Stimulated activated CD8-positive, alpha-beta memory T cell treated with anti-CD3 and anti-CD28 coated beads, Interleukin-2, amount 100 ng/mL, for 48 hours (primary cell): ENCODE measurements at places on chromosomes 1 and 21.

- DNase-seq: no peak
These were observed 85.2 kb upstream of the VAV3 start for GRCh38 chr1:108050158-108050557.

GRCh38 chr21:15604413-15604812 lies 125.4 kb upstream of the USP25 start:
- DNase-seq: no peak

DNA sequence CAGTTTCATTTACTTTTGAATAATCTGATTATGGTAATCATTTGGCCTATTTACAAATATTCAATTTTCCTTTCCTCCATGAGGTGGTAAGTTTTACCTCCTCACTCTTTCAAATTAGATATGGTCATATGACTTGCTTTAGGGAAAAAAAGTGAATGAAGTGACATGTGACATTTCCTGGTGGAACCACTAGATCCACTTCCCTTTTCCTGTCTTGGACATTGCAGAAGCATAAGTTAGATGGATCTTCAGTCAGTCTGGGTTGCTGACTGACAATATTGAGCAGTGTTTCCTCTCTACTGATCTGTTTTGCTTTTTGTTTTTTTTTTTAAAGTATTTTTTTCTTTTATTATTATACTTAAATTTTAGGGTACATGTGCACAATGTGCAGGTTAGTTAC lies 481.1 kb upstream of the PTBP2 start:
- no peak for DNase-seq

DNA sequence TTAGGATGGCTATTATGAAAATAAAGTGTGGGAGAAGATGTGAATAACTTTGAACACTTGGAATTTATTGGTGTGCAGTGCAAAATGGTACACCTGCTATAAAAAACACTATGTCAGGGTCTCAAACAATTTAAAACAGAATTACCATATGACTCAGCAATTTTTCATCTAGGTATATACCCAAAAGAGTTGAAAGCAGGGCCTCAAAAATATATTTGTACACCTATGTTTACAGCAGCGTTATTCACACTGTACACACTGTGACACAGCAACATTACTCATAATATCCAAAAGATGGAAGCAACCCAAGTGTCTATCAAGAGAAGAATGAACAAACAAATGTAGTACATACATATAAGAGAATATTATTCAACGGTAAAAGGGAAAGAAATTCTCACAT lies 75.8 kb downstream of the SPATA6 start:
- no peak for DNase-seq

GRCh38 chr1:211349741-211350140 lies 23.1 kb downstream of the TRAF5 start:
- no peak for DNase-seq

DNA sequence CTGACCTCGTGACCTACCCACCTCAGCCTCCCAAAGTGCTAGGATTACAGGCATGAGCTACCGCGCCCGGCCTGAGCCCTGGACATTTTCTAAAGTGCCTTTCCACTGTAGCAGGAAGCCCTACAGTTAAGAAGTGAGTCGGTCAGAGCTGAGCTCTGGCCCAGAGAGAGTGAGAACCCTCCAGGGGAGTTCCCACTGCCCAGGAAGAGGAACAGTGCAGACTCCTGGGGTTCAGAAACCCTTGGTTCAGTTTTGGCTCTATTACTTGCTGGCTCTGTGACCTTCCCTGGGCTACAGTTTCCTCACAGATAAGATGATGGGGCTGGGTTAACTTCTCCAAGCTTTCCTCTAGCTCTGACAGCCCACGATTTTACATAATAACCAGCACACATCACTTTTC lies 20.9 kb downstream of the SLC9A1 start:
- DNase-seq: no peak

GRCh38 chr1:64653466-64653865 lies 91.4 kb upstream of the RAVER2 start:
- DNase-seq: no peak

DNA sequence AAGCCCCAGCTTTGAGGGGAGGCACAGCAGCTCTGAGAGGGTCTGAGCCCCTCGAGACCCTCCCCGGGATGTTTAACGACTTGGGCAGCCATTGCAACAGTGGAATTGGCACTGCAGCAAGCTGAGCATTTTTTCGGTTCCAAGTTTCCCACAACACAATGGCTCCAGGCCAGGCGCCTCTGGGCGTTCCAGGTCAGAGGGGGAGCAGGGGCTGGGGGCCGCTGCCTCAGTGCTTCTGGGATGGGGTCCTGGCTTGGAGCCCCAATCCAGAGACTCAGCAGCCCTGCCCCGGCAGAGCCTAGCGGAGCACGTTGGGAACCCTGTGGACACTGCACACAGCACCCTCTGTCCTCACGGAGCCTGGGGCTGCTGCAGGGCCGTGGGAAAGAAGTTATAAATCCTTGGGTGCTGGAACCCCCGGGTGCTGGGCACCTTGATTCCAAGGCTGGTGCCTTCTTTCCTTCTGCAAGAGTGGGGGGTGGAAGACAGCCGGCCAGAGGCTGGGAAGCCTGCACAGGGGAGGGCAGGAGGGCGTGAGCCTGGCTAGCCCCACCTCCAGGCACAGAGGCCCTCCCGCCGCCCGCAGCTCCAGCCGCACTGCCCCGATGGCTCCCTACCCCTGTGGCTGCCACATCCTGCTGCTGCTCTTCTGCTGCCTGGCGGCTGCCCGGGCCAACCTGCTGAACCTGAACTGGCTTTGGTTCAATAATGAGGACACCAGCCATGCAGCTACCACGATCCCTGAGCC lies 50.1 kb downstream of the COL18A1 start:
- no peak for DNase-seq

DNA sequence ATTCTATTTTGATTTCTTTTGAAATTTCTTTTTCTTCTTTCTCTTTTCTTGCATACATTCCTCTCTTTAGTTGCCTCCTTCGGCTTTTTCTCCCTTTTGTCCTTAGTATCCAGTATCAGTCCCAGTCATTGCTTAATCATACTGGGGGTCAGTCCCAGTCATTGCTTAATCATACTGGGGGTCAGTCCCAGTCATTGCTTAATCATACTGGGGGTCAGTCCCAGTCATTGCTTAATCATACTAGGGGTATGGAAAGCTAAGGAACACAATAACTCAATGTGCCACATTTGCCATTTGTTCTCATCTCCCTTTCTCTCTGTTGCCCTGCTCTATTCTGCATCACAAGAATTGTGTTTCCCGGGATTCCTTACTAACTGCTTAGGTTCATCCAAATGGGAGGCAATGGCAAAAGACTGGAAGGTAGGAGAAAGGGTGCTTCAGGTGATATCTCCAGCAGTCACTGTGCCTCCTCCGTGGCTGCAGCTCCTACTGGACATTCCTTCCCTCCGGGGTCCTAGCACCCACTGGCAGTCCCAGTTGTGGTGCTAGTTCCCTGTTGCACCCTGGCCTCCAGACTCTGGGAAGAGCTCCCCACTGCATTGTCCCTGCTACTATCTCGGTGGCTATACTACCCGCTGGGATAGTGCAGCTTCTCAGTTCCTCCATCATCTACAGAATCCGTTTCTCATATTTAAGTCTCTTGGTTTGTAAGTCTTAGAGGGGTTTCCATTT lies 32.6 kb upstream of the LAMC1 start:
- DNase-seq: no peak

- no peak for DNase-seq
These were observed 220.9 kb upstream of the JUN start for GRCh38 chr1:59004755-59005154.

DNA sequence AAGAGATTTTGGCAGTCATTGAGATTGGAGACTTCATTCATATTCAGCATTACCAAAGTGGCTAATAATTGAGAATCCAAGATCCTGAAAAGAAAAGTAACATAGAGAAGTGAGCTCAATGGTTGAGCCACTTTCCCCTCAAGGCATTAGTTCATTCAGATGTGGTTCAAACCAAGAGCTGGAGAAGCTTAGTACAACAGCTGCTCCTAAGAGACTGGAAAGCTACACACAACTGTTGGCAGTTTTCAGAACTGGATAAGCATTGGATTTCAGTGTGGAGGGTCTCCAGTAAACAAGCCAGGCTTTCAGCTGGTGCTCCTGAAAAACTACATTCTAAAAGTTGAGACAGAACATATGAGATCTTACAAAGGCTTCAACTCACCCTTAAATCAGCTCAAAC lies 29.2 kb upstream of the CLDN8 start:
- no peak for DNase-seq

DNA sequence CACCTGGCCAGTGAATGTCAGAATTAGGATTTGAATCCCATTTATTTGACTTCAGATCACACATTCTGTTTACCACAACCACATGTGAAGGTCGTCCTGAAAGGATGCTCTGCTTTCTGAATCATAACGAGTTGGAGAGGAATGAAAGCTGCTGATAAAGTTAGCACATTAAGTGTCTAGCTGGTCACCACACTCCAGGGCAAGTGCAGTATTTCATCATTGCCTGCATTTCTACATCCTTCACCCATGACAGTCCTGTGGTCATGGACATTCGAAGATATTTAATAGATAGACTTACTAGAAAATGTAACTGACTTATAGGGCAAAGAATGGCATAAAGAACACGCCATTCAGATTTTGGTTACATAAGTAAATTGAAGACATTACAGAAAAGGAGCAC lies 52.7 kb upstream of the ST6GALNAC3 start:
- no peak for DNase-seq

GRCh38 chr1:119898981-119899720 lies 2.8 kb upstream of the ADAM30 start:
- DNase-seq: no peak

DNA sequence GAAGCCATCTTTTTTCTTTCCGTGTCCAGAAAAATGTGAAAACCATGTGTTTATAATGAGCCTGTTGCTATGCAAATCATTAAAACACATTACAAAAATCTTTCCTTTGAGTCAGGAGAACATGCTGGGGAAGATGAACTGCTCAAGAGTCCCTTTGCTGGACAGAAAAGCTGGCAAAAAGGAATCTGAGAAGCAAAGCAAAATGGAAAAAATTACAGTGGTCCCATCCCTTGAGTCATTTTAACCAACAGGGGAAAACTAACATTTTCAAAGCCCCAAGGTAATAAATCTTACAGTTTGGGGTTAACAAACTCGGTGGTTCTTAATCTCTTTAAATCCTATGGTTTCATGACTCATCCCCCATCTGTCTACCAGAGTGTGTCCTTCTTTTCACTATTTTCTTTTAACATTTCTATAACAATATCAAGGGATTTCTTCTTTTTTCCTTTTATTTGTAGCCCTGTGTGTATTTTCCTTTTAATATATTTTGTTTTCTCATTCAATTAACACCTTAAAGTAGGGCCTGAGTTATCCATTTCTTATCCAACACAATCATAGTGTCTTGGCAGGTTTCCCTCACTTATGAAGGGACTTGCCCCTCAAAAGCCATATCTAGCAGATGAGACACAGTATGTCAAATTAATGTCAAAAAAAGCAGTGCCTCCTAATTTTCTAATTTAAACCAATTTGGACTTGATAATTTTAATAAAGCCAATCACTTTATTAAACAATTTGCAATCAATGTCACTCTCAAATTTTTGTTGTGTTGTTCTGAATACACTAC lies 105.4 kb downstream of the PTPN14 start:
- DNase-seq: no peak

- DNase-seq: no peak
These were observed 130.6 kb downstream of the URB2 start for GRCh38 chr1:229756666-229757065.

DNA sequence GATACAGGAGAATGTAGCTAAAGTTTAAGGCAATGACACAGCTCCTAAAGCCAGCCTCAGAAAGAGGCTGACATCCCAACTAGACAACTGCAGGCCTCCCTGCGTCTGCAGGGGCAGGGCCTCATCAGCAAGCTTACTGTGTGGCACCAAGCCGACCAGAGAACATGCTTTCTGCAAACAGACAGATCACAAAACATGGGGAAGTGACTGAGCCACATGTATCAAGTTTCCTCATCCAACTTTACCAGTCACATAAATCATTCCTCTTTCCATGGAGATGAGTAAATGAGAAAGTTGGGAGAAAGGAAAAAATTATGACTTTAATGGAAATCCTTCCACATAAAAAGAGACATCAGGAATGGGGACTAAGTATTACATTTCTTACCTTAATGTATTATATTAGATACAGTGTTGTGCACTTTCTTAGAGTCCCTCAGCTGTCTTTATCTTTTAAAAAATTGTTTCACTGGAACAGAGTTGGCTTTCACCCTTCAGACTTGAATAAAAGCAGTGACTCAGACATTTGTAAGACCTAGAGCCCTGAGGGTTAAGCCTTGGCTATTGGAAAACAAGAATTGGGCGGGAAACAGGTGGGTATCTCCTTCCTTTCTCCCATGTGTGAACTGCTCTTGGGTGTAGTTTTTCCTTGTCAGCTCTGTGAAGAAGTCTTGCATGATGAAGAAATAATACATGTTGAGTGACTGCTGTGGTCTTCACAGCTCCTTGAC lies 305.7 kb upstream of the SNX7 start:
- no peak for DNase-seq

GRCh38 chr1:154749078-154749760 lies 120.9 kb downstream of the KCNN3 start:
- no peak for DNase-seq

- no peak for DNase-seq
These were observed 15.6 kb downstream of the GBP5 start for GRCh38 chr1:89257041-89257440.

- DNase-seq: peak; percentile 55
These were observed 441 bp downstream of the FUBP1 start for GRCh38 chr1:77978293-77978968.

DNA sequence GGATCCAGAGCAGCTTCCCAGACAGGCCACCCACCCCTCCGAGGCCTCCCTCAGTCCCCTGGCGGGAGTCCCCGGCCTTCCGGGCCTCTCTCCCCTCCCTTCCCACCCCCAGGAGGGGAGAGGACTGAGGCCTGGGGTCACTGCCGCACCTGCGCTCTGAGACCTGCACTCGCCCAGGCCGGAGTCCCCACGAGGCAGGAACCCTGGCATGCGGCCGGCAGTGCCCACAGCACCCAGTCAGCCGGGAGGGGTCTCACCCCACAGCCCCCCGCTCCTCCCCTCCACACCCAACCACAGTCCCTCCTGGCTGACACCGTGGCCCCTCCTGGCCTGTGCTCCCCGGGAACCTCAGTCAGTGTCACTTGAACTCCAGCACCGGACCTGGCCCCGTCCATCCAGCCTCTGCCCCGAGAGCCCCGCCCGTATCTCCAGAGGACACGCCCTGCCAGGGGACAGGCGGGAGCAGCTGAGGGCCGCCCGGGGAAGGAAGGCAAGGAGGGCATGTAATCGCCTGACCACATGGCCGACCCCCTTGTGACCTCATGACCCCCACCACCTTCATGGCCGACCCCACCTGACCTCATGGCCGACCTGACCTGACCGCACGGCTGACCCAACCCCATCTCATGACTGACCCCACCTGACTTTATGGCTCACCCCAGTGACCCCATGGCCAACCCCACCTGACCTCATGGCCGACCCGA lies 28.7 kb upstream of the TTLL10 start:
- DNase-seq: no peak
